SK-N-DZ (cell line): ENCODE measurements at places on chromosomes 16 and 17.
A peak's percentile ranks its signal among the peaks of the same experiment; 100 is the strongest.

GRCh38 chr17:73358668-73359067 is 46.9 kb upstream of the CDC42EP4 start:
- DNase-seq = no peak

DNA sequence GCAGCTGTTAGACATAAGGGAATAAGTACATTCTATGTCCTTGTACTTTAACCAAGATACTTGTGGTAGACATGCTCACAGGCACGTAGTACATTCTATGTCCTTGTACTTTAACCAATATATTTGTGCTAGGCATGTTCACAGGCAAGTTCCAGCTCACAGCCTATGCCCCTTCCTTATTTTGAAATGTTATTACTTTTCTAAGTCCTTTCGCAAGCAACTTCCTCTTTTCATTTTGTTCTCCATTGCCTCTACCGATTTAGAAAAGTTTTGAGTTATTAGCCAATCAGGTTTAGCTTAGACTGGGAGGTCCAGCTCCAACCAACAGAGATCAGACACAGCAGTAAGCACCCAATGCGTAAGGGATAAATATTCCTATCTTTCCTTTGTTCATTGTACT is 60.1 kb upstream of the NUDT7 start:
- DNase-seq = no peak

DNA sequence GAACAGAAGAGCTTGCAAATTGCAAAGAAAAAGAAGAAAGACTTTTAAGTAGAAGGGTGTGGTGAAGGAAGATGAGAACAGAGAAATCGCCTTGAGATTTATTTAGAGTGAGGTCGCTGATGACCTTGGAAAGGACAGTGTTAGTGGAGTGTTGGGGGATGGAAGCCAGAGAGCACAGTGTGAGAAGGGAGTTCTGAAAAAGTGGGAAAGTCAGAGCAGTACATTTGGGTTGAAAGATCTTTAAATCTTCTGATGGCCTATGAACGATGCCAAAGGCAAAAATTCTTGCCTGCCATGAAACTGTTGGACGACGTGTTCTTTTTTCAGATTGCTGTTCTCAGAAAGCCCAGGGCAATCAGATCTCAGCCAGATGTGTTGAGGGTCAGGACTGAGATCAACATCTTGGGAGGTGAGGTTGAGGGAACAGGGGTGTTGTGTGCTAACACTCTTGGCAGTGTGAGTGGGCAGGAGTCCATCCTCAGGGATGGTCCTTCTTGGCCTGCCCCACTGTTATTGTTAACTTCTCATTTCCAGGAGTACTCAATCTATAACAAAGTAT is 330.1 kb downstream of the MAP2K6 start:
- DNase-seq = no peak

DNA sequence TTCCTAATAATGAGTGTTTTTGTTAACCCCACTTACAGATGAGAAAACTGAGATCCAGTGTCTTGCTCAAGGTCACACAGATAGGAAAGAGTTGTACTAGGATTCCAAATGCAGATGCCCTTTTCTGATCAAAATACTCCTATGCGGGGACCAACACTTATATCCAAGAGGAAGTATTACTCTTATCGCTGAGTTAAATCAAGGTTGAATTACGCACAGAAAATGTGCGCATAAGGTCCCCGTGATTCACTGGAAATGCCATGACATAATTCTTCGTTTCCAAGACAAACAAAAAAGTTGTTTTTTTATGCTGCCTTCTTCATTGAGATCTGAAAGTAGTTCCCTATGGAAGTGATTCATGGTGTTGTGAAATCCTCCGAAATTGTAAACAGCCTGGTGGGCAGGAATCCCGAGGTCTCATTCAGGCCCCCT is 463.8 kb upstream of the HSBP1 start:
- DNase-seq = no peak

GRCh38 chr17:38852771-38853291 is 690 bp downstream of the RPL23 start:
- DNase-seq = no peak

- no peak for DNase-seq
These were observed 136.1 kb upstream of the CIBAR2 start for GRCh38 chr16:85248342-85248741.

- DNase-seq = peak; percentile 57
These were observed 32.8 kb downstream of the MYO15A start for GRCh38 chr17:18141210-18141803.

GRCh38 chr17:32831223-32831622 is 45.7 kb downstream of the MYO1D start:
- DNase-seq = no peak

DNA sequence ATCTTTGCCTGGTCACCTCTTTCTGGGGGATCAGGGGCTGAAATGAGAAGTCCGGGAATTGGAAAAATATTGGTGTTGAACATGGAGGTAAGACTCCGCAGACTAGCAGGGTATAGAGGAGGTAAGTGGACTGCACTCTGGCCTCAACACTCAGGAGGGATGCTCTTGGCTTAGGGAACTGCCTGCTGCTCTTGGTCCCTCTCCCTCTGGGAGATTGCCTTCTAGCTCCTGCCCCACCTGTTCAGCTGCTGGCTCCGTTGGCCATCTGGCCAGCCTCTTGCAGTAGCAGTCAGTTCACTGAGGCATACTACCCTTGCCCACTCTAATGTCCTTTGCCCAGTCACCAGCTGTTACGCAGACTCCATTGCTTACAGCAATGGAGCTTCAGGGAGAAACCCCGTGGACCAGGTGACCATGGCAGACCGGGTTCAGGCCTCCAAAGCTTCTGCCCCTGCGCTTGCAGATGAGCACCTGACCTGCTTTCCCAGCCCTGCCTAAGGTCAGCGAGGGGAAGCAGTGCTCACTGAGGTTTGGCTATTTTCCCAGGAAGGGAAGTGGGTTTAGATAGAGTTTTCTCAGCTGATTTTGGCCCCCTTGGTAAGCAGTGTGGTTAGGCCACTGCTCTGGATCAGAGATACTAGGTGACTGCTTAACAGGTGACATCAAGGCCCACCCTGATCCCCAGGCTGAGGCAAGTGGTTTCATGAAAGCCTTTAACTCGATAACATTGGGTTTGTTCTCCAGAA is 11.9 kb downstream of the CDK5RAP3 start:
- peak; percentile 83 for DNase-seq

GRCh38 chr16:50207652-50208051 is 54.5 kb downstream of the TENT4B start:
- no peak for DNase-seq

DNA sequence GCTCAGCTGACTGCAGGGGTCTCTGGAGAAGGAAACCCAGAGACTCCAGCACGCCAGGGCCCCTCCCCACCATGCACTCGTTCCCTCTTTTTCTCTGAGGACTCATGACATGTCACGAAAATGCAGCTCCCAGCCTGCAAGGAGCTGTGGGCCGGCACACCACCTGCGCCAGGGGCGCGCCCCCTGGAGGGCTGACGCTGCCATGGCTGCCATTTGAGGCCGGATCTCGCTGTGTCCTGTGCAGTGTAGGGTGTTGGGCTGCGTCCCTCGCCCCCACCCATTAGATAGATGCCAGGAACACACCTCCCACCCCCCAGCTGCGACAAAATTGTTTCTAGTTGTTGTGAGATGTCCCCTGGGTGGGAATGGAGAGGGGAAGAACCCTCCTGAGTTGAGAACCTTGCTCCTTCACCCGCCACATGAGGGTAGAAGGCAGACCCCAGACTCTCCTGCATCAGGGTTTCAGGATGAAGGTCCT is 8.2 kb downstream of the SYNGR2 start:
- peak; percentile 48 for DNase-seq

DNA sequence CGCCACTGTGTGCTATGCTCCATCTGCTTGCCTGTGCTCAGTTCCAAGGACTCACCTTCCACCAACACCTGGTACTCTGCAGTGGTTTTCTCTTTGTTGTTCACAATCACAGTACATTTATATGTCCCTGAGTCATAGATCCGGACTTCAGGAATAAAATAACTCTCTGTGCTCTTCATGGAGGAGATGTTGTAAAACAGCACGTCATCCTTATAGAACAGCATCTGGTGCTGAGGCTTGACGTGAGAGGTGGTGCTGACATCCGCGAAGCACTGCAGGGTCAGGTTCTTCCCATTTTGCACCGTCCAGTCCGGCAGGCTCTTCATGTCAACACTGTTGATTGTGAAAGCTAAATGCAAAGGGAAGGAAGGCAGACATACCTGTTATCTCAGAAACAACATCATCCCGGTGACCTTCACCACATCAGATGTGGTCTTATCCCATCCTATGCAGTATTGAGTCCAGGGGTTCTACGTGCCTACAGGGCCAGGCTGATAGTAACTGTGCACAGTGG is 12.8 kb downstream of the PECAM1 start:
- no peak for DNase-seq

GRCh38 chr17:81339191-81339533 is 44.1 kb upstream of the SLC38A10 start:
- DNase-seq = no peak

DNA sequence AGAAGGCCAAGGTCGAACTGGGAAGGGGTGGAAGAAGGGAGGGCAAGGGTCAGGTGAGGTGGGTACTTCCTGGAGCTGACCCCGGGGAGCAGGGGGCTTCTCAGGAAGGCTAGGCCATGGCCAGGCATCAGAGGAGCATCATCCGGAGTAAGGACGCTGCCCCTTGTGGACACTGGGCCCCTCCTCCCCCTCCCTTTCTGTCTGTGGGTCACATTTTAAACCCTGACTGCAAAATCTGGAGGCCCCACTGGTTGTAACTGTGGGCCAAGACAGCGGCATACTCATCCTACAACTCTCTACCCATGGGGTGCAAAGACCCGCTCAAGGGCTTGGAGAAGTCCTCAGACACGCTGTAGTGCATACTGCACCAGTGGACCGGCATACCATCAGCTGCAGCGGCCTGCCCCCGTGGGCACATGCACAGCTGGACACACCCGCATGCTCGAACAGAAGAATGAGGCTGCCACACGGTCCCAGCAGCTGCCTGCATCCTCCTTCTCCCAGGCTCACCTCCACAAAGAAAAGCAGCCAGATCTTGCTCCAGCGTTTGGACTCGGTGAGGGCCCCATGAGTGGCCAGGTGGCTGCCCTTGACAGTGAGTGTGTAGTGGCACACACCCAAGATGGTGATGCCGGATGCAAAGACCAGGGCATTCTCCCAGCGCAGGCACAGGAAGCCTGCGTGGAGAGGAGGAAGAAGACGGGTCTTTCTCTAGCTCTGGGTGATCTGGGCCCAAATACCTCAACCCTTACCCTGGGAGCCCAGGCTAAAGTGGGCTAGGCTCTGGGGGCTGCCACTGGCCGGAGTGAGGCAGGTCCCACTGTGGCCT is 1.2 kb downstream of the FADS6 start:
- no peak for DNase-seq

GRCh38 chr17:75231741-75232464 is 26.4 kb downstream of the NUP85 start:
- DNase-seq = no peak

DNA sequence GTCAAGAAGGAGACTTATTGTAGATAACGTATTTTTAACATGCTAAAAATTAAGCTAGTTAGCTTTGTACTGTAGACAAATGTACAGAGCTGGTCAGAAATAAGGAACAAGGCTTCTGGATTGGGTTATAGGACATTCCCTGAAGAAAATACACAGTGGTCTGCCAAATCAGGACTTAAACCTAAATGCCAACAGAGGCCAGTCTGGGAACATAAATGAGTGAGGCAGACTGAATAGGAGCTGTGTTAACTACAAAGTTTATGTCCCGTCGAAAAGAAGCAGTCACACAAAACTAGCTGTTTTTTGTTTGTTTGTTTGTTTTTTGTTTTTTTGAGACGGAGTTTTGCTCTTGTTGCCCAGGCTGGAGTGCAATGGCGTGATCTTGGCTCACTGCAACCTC is 120.4 kb upstream of the C17orf78 start:
- DNase-seq = no peak

DNA sequence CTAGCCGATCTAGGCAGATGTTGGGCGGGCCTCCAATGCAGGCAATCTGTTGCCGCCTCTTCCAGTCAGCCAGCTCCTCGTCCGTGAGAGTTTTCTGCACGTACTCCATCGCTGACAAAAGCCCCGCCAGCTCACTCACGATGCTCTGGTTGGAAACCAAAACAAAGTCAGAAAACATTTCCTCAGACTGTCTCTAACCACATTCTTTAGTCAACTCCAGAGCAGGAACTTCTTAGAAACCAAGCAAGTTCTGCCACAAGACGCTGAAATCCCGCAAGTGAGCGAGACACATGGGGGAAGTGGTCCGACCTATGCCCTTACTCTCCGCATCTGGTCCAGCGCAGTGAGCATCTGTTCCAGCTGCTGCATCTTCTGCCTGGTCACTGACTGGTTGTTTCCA is 49.1 kb downstream of the STAT5A start:
- no peak for DNase-seq

DNA sequence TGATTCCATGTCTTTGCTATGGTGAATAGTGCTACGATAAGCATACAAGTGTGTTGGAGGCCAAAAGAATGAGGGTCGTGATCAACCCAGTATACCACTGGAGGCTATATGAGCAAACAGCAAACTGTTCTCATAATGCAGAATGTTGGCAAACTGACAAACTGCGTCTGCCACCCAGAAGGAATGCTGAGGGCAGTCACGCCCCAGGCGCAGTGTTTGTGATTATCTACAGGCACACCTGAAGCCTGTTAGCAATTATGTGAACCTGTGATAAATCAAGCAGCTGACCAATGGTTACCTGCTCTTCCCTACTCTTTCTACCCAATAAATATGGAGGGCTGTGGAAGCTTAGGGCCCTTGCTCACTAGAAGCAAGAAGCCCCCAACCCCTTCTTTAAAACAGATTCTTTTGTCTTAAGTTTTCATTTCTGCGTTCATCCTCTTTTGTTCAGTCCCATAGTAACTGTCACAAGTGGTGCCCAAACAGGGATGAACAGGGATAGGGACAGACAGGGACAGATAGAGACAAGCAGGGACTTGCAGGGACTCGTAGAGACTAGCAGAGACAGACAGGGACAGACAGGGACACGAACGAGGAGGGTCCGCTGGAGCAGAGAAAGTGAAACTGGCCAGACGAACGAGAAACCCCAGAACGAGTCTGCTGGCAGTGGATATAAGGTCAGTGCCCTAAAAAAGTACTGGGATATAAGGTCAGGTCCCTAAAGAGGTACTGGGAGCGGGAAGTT is 25.1 kb downstream of the CD300LG start:
- no peak for DNase-seq

DNA sequence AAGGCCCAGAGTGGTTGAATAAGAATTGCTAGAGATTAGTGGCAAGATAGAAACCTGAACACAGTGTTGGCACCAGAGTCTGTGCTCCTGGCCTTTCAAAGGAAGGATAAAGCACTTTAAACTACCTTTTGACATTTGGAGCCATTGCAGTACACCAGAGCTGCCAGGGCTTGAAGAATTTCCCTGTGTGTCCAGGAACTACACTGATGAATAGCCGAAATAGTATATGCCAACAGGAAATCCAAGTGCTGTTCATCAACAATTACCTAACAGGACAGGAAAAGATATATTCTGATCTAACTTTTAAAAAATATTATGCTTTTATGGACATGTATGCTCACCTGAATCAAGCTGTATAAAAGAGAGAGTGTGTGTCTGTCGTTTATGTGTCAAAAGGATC is 5.1 kb downstream of the HEATR6 start:
- no peak for DNase-seq

- peak; percentile 83 for DNase-seq
These were observed 17.6 kb downstream of the HIGD1B start for GRCh38 chr17:44865231-44865660.

DNA sequence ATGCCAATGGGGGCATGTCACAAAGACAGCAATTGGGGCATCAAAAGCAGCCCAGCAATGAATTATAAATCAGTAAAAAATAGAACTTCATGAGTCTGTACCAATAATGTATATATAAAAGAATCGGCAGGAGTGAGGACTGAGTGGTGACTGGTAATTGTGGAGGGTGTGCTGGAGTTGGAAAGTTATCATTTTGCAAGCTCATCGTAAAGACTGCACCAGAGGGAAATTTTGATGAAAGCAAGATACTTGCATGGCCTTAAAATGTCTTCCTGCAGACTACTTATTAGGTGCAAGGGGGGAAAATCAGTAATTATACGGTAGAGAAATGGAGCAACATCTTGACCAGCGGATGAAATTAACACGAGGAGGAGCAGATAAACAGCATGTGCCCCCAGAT is 138.9 kb downstream of the AATF start:
- DNase-seq = no peak
